ENCODE measurements at places on chromosomes 2 and 18.

GRCh38 chr18:71902482-71902881, 641.7 kb downstream of the CBLN2 start:
- DNase-seq: no peak

- DNase-seq: no peak
These were observed 190.7 kb upstream of the CXCR4 start for GRCh38 chr2:136308611-136309010.

DNA sequence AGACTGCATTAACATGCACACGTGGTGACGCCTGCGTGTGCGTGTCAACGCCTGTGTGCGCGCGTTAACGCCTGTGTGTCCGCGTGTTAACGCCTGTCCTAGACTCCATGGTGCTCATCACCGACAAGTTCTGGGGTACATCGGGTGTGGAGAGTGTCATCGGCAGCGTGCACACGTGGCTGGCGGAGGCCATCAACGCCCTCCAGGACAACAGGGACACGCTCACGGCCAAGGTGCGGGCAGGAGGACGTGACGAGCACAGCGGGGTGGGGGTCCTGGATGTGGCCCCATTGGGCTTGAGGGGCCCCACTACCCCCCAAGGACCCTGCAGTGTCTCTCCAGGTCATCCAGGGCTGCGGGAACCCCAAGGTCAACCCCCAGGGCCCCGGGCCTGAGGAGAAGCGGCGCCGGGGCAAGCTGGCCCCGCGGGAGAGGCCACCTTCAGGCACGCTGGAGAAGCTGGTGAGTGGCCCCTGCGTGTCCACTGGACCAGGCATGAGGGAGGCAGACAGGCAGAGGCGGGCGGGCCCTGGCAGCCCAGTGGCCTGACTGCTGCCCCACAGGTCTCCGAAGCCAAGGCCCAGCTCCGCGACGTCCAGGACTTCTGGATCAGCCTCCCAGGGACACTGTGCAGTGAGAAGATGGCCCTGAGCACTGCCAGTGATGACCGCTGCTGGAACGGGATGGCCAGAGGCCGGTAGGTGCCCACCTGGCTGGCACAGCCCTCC, 29.2 kb downstream of the GPC1 start:
- DNase-seq: no peak

GRCh38 chr2:227325839-227326195, 766 bp downstream of the MFF start:
- DNase-seq: peak; percentile 64

DNA sequence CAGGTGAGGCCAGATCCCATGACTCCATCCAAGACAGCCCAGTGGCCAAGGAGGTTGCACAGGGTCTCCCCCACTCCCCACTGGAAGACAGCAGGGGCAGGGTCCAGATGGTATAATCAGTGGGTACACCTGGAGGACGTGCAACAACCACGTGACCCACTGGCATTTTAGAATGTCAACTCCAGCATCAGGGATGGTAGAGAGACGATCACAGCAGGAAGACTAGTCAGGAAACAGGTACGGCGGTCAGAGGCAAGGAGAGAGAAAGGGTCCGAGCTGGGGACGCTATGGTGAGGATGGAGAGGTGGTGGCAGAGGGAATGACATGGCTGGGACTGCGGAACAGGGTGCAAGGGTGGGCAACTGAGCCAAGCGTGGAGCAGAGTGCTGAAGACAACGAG, 23.0 kb downstream of the SERTAD2 start:
- DNase-seq: peak; percentile 33

- no peak for DNase-seq
These were observed 66.1 kb upstream of the SP3 start for GRCh38 chr2:174031226-174031625.

- DNase-seq: peak; percentile 31
These were observed 34.2 kb downstream of the HJURP start for GRCh38 chr2:233819884-233820773.

- peak; percentile 41 for DNase-seq
These were observed 891.3 kb upstream of the LRRTM1 start for GRCh38 chr2:81195774-81196382.

GRCh38 chr2:166573391-166573790, 79.3 kb upstream of the SCN7A start:
- DNase-seq: no peak

DNA sequence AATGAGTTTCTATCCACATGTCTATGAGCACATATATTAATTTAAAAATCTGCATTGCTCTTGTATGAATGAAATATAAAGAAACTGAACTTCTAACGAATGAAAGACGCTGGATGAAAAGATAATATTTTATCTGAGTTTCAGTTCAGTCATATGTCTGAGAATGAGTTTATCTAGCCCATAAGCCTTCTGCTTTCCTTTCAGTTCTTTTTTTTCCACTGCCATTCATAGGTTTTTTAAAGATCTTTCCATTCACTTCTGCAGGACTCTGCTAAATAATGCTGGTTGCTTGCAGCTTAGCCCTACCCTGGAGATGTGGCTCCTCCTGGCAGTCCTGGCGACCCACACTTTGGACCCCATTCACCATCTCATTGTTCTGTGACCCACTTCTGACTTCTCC, 109.0 kb downstream of the BCL2 start:
- DNase-seq: no peak

GRCh38 chr2:149080099-149080498, 41.6 kb downstream of the LYPD6B start:
- no peak for DNase-seq

Data from left forelimb (tissue), 1 donor.